GDM1 (cell line): ENCODE measurements at places on chromosomes 7 and 10.
A peak's percentile ranks its signal among the peaks of the same experiment; 100 is the strongest.

- DNase-seq: no peak
Measured at GRCh38 chr10:30865141-30865926, 166.3 kb downstream of the ZNF438 start.

DNA sequence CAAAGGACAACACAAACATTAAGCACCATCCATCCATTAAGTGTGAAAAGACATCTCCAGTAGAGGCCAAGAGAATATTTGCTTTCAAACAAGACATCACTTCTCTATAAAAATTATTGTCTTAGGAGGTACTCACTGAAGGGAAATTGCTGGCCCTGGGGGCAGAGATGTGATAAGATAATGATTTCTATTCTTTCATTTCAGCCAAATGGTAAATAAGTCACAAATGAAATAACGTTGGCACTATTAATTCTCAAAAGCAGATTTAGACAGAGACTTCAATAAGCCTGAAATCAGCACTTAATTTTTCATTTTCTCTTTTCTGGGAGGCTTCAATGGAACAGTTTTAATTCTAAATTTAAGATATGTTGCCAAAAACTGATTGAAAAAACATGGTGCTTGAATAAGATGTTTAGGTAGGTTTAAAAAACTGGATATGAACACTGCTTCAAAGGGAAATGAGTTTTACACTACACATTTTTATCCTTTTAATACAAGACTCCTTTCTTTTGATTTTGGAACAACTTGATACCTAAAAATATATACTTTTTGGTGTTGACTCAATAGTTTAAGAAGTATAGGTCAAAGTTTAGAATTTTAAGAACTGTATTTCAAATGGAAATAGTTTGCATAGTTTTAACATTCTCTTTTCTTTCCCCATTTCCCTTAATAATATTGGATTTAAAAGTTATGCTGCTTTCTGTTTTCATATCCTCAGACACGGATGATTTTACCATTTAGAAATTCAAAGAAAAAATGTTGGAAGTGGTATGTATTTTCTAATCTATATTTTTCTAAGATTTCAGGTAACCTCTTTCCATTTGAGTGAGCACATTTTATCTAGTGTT lies 204.0 kb downstream of the AHR start:
- DNase-seq: no peak

- DNase-seq: no peak
Measured at GRCh38 chr10:123884907-123885381, 6.7 kb downstream of the CPXM2 start.

GRCh38 chr7:144969787-144970186 lies 133.9 kb upstream of the TPK1 start:
- DNase-seq: no peak

DNA sequence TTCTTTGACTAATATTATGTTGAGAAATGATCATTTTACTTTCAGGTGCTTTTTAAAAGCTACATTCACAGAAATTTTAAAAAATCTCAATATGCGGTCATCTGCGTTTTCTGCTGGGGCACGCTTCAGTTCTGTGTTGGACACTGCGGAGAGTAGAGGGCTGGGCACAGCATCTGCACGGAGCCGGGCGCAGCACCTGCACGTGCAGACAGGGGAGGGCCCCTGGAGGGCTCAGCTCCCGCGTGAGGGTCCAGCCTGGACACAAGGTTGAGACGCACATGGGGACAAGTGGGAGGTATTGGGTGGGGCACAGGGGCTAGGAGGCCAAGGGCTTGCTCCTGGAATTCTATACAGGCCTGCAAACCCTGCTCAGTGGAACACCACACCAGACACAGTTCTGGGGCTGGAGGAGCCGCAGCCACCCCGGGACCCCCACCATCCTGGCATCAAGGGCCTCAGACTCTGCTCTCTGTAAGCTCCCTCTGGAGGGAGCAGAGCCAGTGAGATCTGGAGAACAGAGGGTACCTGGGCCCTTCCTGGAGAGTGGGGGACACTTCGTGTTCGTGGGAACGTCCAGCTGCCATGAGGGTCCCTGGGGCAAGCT lies 20.4 kb upstream of the FAM20C start:
- no peak for DNase-seq

GRCh38 chr7:17466216-17466615 lies 167.8 kb downstream of the AHR start:
- DNase-seq: no peak

GRCh38 chr10:32163071-32163761 lies 107.0 kb upstream of the KIF5B start:
- DNase-seq: no peak

DNA sequence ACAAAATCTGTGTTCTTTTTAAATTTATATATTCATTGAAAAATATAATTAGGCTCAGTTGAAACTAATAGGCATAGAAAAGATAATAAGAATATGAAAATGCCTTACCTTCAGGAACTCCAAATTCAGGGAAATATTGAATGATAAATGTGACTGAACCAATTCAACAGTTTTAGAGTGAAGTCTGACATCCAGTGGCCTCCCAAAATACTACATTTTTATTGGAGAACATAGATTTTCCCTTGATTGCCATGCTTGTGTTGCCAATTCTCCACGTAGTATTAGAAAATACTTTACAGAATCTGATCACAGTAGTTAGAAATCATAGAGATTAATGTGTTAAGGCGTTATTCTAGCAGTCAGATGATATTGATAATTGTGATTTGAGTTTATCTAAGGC lies 1246.7 kb downstream of the GATA3 start:
- no peak for DNase-seq

- DNase-seq: no peak
Measured at GRCh38 chr7:36315309-36315944, 74.2 kb upstream of the ANLN start.

DNA sequence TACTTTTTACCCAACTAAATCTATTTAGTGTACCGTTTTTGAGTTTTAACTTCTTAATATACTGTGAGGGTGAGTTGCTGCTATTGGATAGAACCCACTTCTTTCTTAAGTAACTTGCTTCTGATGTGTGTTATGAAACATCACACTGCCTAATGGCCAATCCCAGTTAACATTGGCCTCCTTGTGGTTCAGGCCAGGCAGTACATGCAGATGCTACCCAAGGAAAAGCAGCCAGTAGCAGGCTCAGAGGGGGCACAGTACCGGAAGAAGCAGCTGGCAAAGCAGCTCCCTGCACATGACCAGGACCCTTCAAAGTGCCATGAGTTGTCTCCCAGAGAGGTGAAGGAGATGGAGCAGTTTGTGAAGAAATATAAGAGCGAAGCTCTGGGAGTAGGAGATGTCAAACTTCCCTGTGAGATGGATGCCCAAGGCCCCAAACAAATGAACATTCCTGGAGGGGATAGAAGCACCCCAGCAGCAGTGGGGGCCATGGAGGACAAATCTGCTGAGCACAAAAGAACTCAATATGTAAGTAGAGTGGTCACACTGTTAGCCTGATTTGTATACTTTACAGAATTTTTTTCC lies 39.7 kb downstream of the TES start:
- DNase-seq: no peak

- no peak for DNase-seq
Measured at GRCh38 chr10:130243015-130243414, 106.8 kb downstream of the GLRX3 start.

- no peak for DNase-seq
Measured at GRCh38 chr7:55400191-55400590, 35.1 kb downstream of the LANCL2 start.

DNA sequence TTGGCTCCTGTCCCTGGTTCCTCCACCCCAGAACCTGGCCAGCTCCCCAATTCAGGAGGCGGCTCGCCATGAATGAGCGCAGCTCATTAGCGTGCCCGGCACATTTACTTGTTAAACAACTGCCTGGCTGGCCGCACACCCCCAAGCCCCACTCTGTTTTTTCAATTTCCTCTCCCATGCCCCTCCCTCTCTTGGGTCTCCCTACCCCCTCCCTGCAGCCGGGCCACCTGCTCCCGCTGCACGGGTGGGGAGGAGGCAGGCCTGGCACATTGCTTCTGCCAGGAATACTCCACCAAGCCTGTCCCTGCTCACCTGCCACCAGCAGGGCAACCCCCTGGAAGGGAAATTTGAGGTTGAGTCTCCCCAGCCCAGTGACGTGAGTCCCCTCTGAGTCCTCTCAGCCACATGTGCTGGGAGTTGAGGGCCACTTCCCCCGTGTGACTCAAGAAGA lies 2.5 kb upstream of the SLIT1 start:
- no peak for DNase-seq

DNA sequence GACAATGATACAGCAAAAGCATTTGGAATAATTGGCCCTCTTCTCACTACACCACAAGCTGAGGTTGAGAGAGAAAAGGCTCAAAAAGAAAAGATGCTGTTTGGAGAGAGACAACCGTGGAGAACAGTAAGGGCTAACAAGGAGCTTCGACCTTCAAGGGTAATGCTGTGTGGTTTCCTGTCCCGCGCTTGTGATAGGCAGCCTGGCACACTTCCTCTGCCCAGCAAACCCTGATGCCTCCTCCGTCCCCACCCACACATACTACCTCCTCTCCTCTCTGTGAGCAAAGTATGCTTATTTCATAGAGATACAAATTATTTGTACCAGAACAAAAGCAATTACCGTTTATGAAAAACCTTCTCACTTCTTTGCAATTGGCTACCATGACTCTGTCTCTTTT lies 755.4 kb downstream of the KCNMA1 start:
- DNase-seq: peak; percentile 72

GRCh38 chr7:100632951-100633717 lies 8.2 kb downstream of the TFR2 start:
- peak; percentile 42 for DNase-seq

DNA sequence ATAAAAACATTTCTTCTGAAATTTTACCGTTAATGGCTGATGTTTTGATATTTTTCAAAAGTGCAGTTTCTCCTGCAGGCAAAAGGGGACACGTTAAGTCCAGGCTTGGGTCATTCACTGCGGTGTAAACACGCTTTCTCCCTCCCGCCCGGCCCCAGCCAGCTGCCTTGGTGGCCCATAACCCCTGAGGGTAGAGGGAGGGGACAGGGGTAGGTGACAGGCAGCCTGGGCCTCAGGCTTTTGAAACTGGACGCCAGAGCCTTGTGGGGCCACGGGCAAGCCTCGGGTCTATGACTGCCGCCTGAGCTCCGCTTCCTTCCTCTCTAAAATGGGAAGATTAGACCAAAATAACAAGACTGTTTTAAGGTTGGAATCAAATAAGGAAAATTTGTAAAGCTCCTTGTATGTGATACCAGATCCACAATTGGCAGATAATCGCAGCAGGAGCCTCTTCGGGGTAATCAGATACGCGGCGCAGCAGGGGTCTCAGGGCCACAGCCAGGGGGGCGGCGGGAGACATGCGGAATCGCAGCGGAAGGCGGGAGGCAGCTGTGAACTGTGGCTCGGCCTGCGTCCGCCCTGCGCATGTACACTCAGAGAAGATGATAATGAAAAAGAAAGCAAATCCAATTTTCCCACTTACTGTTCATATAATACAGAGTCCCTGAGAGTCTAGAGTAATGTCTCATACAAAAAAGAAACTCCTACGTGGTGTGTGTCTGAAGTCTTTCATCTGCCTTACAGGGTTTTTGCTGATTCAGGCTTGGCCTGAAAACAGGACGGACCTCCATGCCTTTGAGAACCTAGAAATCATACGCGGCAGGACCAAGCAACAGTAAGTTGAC lies 138.3 kb downstream of the EGFR start:
- no peak for DNase-seq

DNA sequence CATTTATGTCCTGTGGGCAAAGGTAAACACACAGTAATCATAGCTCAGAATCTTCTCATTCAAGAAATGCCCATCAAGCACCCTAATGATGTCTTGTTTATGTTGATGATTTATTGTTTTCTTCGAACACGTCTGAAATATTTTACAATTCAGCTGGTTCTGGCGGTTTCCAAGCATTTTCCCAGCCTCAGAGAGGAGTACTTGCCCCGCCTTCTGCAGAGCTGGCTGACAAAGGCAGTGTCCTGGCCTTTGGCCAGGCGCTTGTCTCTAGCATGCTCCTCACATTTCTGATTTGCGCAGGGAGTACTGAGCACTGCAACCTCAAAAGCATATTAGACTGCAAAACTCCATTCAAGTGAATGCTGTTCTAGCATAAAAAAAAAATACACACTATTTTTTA lies 314.2 kb upstream of the GNAI1 start:
- no peak for DNase-seq

- no peak for DNase-seq
Measured at GRCh38 chr10:25522946-25523608, 348.3 kb downstream of the GPR158 start.

DNA sequence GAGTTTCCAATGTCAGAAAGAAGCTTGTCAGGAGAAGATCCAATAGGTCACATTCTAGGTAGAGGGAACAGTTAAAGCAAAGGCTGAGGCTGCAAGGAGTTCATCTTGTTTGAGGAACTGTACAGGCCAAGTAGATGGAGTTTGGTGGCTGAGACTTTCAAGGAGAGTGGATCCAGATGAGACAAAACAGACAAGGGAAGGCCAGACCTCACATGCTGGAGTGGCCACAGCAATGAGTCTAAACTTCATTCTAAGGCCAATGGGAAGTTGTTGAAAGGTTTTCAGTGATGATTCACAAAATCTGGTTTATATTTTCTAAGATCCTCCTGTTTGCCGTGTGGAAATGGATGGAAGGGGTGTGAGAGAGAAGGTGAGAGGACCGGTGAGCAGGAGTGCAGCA lies 40.0 kb downstream of the EPDR1 start:
- no peak for DNase-seq

GRCh38 chr10:53713431-53713830 lies 940.8 kb upstream of the MBL2 start:
- no peak for DNase-seq

DNA sequence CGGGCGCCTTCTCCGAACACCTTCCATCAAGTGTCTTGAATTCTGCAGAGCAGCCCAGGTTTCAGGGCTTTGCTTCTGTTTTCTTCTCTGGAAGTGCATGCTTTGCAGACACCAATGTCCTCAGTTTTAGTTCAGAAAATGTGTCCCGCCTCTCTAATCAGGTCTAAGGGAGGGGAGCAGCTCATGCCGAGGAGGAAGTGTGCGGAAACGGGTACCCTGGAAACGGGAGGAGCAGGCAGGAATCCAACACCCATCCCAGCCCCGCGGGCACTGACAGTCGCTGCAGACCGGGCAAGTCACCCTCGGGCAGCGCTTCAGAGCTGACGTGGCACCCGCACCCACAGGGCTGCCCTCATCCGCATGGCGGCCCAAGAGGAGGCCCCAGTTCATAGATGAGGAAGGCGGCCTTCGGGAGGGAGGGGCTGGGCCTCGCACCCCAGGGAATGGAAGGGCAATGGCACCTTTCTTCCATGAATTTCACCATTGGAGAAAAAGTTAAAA lies 338.7 kb downstream of the DNAJB6 start:
- no peak for DNase-seq

DNA sequence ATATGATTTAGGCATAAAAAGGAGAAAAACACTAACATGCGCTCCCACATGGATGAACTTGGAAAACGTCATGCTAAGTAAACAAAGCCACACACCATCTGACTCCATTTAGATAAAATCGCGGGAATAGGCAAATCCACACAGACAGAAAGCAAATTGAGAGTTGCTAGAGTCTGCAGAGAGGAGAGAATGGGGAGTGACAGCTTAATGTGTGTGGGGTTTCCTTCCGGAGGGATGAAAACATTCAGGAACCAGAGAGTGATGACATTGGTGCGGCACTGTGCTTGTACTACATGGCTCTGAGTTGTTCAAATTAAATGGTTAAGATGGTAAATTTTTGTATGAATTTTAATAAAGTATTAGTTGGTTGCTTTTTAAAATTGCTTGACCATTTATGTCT lies 482.9 kb upstream of the AKR1E2 start:
- DNase-seq: no peak
